ENCODE measurements at places on chromosomes 3 and 15. TPM values are rescaled to one million over a fixed set of nuclear protein-coding genes. Genes with fewer than 3 reads are reported as not detected.

LAMB2 gene
- 69.7 TPM for total RNA-seq

SCAPER gene
- 19.5 TPM for total RNA-seq

ZIC1 gene
- 0.36 TPM for total RNA-seq

ITIH1 gene
- total RNA-seq = 0.12 TPM

UBAP1L gene
- 1.8 TPM for total RNA-seq

MKRN3 gene
- 2.5 TPM for total RNA-seq

TEX55 gene
- total RNA-seq = not detected

TPRG1 gene
- 30.4 TPM for total RNA-seq

CD200 gene
- total RNA-seq = 1.1 TPM

C3orf80 gene
- 5.9 TPM for total RNA-seq

ATP8B4 gene
- total RNA-seq = 0.56 TPM

NMNAT3 gene
- total RNA-seq = 5.4 TPM

ZNF80 gene
- not detected for total RNA-seq

GRM7 gene
- not detected for total RNA-seq

ALDH1A2 gene
- 1.8 TPM for total RNA-seq

TUBGCP4 gene
- total RNA-seq = 10.7 TPM

LTK gene
- 0.12 TPM for total RNA-seq

DAPK2 gene
- 9.6 TPM for total RNA-seq

ANKRD34C gene
- total RNA-seq = not detected

NEK10 gene
- 0.40 TPM for total RNA-seq

MINAR1 gene
- total RNA-seq = 0.24 TPM

CCR9 gene
- not detected for total RNA-seq

ARHGEF26 gene
- total RNA-seq = 4.7 TPM

AGBL1 gene
- total RNA-seq = not detected

CKMT1A gene
- 63.2 TPM for total RNA-seq

ERICH6 gene
- not detected for total RNA-seq

ACSBG1 gene
- not detected for total RNA-seq

ZNF280D gene
- total RNA-seq = 14.6 TPM

GABRB3 gene
- total RNA-seq = 0.52 TPM

CYP1A1 gene
- not detected for total RNA-seq

CLDN11 gene
- 1.2 TPM for total RNA-seq

SLC12A1 gene
- total RNA-seq = not detected

HIGD2B gene
- total RNA-seq = not detected

SLC7A14 gene
- total RNA-seq = not detected

PRR20G gene
- not detected for total RNA-seq

TNIK gene
- total RNA-seq = 3.0 TPM

SPSB4 gene
- total RNA-seq = not detected

SLC27A2 gene
- total RNA-seq = 0.92 TPM

APEH gene
- total RNA-seq = 103 TPM

GRM2 gene
- total RNA-seq = 0.08 TPM

MYEF2 gene
- total RNA-seq = 0.56 TPM

Measured in esophagus mucosa (tissue), 1 donor.